GM12878 (cell line): ENCODE measurements at places on chromosomes 3 and 15. TPM values are rescaled to one million over a fixed set of nuclear protein-coding genes. Genes with fewer than 3 reads are reported as not detected.

The LEKR1 gene
- polyA plus RNA-seq, result 2.7 and 3.2 TPM in 2 replicates

- H3K4me1 ChIP-seq, result no peaks in the 10 kb centered on the region
- no peak overlapping the region for H3K4me3 ChIP-seq
These were observed 263.5 kb upstream of the BCHE start for GRCh38 chr3:166100730-166101129.

The IL16 gene
- 32.9 and 37.8 TPM in 2 replicates for polyA plus RNA-seq

GRCh38 chr15:34682674-34683073 is 72.1 kb downstream of the GJD2 start:
- H3K4me3 ChIP-seq, result no peak overlapping the region
- H3K4me1 ChIP-seq, result no peaks in the 10 kb centered on the region
- peaks cover 3% of the 10 kb centered on the region for H3K27me3 ChIP-seq

- no peak for DNase-seq
- H3K27me3 ChIP-seq, result no peaks in the 10 kb centered on the region
- no peak overlapping the region for H3K27ac ChIP-seq
- H3K4me1 ChIP-seq, result peaks cover 26% of the 10 kb centered on the region
These were observed 53.3 kb downstream of the ITGB5 start for GRCh38 chr3:124833710-124834332.

GRCh38 chr3:13110678-13111116 is 37.5 kb upstream of the IQSEC1 start:
- H3K36me3 ChIP-seq, result no peaks in the 10 kb centered on the region
- H3K27me3 ChIP-seq, result no peaks in the 10 kb centered on the region
- H3K4me1 ChIP-seq, result peaks cover 13% of the 10 kb centered on the region
- peak; percentile 76 for DNase-seq

GRCh38 chr3:154971341-154971740 is 108.8 kb upstream of the MME start:
- no peak for DNase-seq
- no peaks in the 10 kb centered on the region for H3K36me3 ChIP-seq
- H3K4me3 ChIP-seq, result no peak overlapping the region
- H3K27me3 ChIP-seq, result no peaks in the 10 kb centered on the region

DNA sequence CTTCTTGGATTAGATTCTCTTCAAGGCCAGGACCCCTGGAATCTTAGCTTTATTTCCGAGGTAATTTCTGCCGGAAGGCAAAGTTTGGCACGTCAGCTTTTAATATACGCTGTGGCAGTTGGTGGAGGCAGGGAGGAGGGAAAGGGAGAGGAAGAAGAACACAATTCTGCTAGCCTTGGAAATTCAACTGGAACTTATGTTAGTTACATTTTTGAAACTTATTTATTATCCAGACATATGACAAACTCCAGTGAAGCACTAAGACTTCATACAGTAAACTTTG is 100.1 kb upstream of the TSC22D2 start:
- no peak for DNase-seq
- no peaks in the 10 kb centered on the region for H3K4me1 ChIP-seq
- H3K27me3 ChIP-seq, result no peaks in the 10 kb centered on the region
- no peaks in the 10 kb centered on the region for H3K36me3 ChIP-seq
- H3K4me3 ChIP-seq, result no peak overlapping the region
- H3K27ac ChIP-seq, result no peak overlapping the region

GRCh38 chr3:66860771-66861170 is 137.3 kb upstream of the KBTBD8 start:
- no peak for DNase-seq
- H3K36me3 ChIP-seq, result no peaks in the 10 kb centered on the region
- no peak overlapping the region for H3K27ac ChIP-seq
- H3K4me3 ChIP-seq, result no peak overlapping the region
- H3K4me1 ChIP-seq, result no peaks in the 10 kb centered on the region
- no peaks in the 10 kb centered on the region for H3K27me3 ChIP-seq

The FEZF2 gene
- polyA plus RNA-seq, result not detected in 2 replicates

The SKOR1 gene
- polyA plus RNA-seq, result not detected in 2 replicates

The LTF gene
- not detected in 2 replicates for polyA plus RNA-seq

- peaks cover 3% of the 10 kb centered on the region; the same call in 1 of the 2 replicates for H3K4me1 ChIP-seq
- no peaks in the 10 kb centered on the region for H3K27me3 ChIP-seq
- DNase-seq, result no peak
- H3K4me3 ChIP-seq, result no peak overlapping the region
- no peaks in the 10 kb centered on the region for H3K36me3 ChIP-seq
These were observed 91.5 kb downstream of the NEO1 start for GRCh38 chr15:73143763-73144155.
